H9 (cell line): ENCODE measurements at places on chromosomes 1 and 21. TPM values are rescaled to one million over a fixed set of nuclear protein-coding genes. Genes with fewer than 3 reads are reported as not detected.

DNA sequence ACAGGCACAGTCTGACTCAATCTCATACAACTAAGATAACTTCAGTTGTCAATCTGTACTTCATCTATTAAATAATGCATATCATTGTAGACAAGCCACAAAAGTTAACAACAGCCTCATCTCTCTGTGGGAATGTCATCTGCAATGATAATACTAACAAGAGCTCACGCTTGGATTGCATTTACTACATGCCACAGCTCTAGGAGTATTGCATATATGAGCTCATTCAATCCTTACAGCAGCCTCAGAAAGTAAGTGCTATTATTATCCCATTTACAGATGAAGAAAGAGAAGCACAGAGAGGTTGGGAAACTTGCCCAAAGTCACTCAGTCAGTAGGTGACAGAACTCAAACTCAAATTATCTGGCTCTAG lies 105.7 kb upstream of the GUCA2B start:
- H3K27ac ChIP-seq = no peak overlapping the region
- no peaks in the 10 kb centered on the region for H3K4me1 ChIP-seq
- DNase-seq = no peak
- no peaks in the 10 kb centered on the region for H3K27me3 ChIP-seq
- H3K36me3 ChIP-seq = no peaks in the 10 kb centered on the region
- no peak overlapping the region for H3K4me3 ChIP-seq

DNA sequence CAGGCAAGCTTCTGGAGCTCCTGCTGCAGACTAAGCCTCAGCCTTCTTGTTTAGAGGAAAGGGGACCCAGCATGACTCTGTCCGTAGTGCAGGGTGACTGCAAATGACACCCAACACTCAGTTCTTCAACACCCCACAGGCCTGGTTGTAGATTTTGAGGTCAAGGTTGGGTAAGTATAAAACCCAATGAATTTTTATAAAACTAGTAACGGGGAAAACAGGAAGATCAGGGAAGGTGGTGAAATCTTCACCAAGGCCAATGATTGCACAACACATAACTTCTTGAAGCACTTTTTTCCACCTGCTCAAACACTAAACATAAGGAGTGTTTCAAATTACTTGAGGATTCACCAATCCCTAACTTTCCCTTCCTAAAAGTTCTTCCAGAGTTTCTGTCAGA lies 89.4 kb upstream of the JAK1 start:
- DNase-seq = no peak
- no peak overlapping the region for H3K4me3 ChIP-seq
- no peaks in the 10 kb centered on the region for H3K4me1 ChIP-seq

- H3K4me1 ChIP-seq = no peaks in the 10 kb centered on the region
- H3K4me3 ChIP-seq = no peak overlapping the region
- no peak for DNase-seq
- H3K27ac ChIP-seq = no peak overlapping the region
Measured at GRCh38 chr21:38140207-38140903, 116.4 kb upstream of the KCNJ15 start.

Gene VHLL
- total RNA-seq = not detected in 2 replicates

GRCh38 chr1:100523038-100523652 lies 14.8 kb upstream of the GPR88 start:
- H3K4me1 ChIP-seq = no peaks in the 10 kb centered on the region
- H3K27me3 ChIP-seq = no peaks in the 10 kb centered on the region
- H3K4me3 ChIP-seq = no peak overlapping the region
- DNase-seq = no peak
- H3K36me3 ChIP-seq = no peaks in the 10 kb centered on the region
- no peak overlapping the region for H3K27ac ChIP-seq

DNA sequence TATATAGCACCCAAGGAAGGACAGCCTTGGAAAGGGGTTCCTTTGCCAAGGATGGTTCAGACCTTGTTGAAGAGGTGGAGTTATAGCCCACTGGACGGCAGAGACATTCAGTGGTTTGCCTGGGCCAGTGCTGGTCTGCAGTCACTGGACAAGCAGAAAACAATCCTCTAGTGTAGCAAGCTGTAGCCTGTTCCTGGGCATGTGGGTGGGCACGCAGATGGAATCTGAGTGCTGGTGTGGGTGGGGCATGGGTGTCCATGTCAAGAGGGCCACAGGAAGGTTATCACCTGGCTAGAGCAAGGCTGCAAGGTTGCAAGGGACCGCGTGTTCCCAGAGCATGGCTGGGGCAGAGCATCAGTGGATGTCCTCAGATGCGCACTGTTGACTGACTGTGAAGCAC lies 244.7 kb downstream of the PTPRU start:
- H3K4me1 ChIP-seq = no peaks in the 10 kb centered on the region
- no peak overlapping the region for H3K27ac ChIP-seq
- DNase-seq = no peak
- no peaks in the 10 kb centered on the region for H3K27me3 ChIP-seq

- no peak overlapping the region for H3K4me3 ChIP-seq
- DNase-seq = no peak
- peaks cover 17% of the 10 kb centered on the region for H3K4me1 ChIP-seq
- no peaks in the 10 kb centered on the region; the same call in none of the 2 replicates for H3K27me3 ChIP-seq
- H3K36me3 ChIP-seq = peaks cover 1% of the 10 kb centered on the region; the same call in 1 of the 3 replicates
Measured at GRCh38 chr1:38724160-38725131, 135.1 kb downstream of the RRAGC start.

Gene CNIH3
- total RNA-seq = 4.2 and 4.4 TPM in 2 replicates

- no peak for DNase-seq
- no peak overlapping the region for H3K4me3 ChIP-seq
- H3K4me1 ChIP-seq = peaks cover 4% of the 10 kb centered on the region; the same call in 1 of the 2 replicates
- H3K27ac ChIP-seq = no peak overlapping the region
- H3K27me3 ChIP-seq = no peaks in the 10 kb centered on the region
- no peaks in the 10 kb centered on the region for H3K36me3 ChIP-seq
Measured at GRCh38 chr1:19010503-19010902, 54.0 kb upstream of the IFFO2 start.

Gene ATP1A4
- 0.20 and 0.44 TPM in 2 replicates for total RNA-seq

DNA sequence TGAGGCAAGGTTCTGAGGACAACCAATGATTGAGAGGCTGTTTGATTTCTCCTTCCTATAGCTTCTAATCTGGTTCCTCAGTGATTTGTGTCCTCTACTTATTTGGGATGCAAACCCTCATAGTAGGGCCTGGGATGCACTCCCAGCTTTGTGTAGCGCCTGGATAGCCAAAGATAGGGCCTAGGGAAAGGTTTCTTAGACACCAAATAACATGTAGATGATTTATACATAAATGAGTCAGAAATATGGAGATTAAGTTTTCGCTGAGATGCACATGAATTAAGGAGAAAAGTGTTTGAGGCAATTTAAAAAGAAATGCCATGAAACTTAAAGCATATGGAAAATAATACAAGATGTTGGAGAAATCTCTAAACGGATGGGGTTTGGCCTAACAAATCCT lies 66.0 kb upstream of the LMO4 start:
- DNase-seq = no peak
- no peak overlapping the region for H3K27ac ChIP-seq
- no peaks in the 10 kb centered on the region for H3K27me3 ChIP-seq

Gene LCE1F
- total RNA-seq = not detected in 2 replicates

DNA sequence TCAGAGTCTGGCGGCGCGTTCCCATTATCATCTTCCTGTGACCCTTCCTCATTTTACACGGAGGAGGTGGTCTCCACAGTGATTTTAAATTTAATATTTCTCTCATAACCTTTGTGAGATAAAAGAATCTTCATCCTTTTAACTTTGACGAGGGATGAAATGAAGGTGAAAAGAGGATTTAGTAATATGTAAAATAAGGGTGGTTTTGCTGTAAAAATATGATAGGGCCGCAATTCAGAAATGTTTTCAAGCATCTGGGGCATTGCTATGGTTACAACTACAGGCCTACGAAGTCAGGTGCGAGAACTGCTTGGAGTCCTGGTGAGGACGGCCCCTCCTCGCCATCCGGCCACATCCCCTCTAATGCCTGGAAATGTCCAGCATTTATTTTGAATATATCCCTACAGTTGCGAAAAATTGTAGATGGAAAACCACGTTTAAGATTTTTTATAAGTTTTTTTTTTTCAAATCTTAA lies 422 bp upstream of the RSBN1 start:
- DNase-seq = no peak
- H3K27me3 ChIP-seq = no peaks in the 10 kb centered on the region
- H3K4me3 ChIP-seq = peak overlapping the region; percentile 99
- no peaks in the 10 kb centered on the region for H3K4me1 ChIP-seq
- peaks cover 6% of the 10 kb centered on the region for H3K36me3 ChIP-seq
- peak overlapping the region; percentile 10 for H3K27ac ChIP-seq

GRCh38 chr1:14304381-14304865 lies 294.1 kb upstream of the KAZN start:
- no peaks in the 10 kb centered on the region for H3K36me3 ChIP-seq
- H3K27me3 ChIP-seq = no peaks in the 10 kb centered on the region
- H3K27ac ChIP-seq = no peak overlapping the region
- H3K4me1 ChIP-seq = peaks cover 3% of the 10 kb centered on the region; the same call in 1 of the 2 replicates

GRCh38 chr1:78678324-78678723 lies 28.7 kb downstream of the IFI44 start:
- no peaks in the 10 kb centered on the region for H3K4me1 ChIP-seq
- H3K4me3 ChIP-seq = no peak overlapping the region
- H3K36me3 ChIP-seq = no peaks in the 10 kb centered on the region
- no peak for DNase-seq
- H3K27ac ChIP-seq = no peak overlapping the region

GRCh38 chr1:174689524-174689923 lies 241.8 kb downstream of the GPR52 start:
- no peak overlapping the region for H3K4me3 ChIP-seq
- H3K27me3 ChIP-seq = no peaks in the 10 kb centered on the region
- no peak overlapping the region for H3K27ac ChIP-seq
- no peak for DNase-seq

DNA sequence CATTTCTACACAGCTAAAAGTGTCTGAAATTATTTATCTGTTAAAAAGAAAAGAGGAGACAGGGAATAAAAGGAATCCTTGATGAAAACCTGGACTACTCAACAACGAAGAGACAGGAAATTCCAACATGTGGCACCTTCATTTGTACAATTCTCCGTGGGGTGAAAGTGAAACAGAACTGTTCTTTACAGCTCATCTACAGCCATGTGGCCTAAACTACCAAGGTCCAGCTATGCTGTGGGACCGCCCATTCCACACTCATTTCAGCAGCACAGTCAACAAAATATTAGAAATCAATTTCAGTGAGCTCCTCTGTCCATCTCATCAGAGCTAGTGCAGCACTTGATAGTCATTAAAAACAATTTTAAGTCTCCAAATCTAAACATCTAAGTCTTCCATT lies 44.0 kb downstream of the UBR4 start:
- H3K27me3 ChIP-seq = no peaks in the 10 kb centered on the region
- H3K4me3 ChIP-seq = no peak overlapping the region
- DNase-seq = no peak
- no peak overlapping the region for H3K27ac ChIP-seq
- H3K36me3 ChIP-seq = peaks cover 97% of the 10 kb centered on the region
- H3K4me1 ChIP-seq = no peaks in the 10 kb centered on the region

Gene OR6P1
- total RNA-seq = not detected in 2 replicates

DNA sequence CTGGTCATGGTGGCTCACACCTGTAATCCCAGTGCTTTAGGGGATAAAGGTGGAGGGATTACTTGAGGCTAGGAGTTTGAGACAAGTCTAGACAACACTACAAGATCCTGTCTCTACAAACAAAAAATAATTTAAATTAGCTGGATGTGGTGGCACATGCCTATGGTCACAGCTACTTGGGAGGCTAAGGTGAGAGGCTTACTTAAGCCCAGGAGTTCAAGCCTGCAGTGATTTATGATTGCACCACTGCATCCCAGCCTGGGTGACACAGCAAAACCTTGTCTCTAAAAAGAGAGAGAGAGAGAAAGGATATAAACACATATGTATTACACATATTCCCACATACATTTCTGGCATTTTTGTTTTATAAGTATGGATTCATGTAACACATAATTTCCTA lies 325.2 kb downstream of the DUSP10 start:
- H3K4me3 ChIP-seq = no peak overlapping the region
- no peaks in the 10 kb centered on the region for H3K27me3 ChIP-seq
- no peak overlapping the region for H3K27ac ChIP-seq
- no peaks in the 10 kb centered on the region; the same call in 1 of the 2 replicates for H3K4me1 ChIP-seq
- H3K36me3 ChIP-seq = no peaks in the 10 kb centered on the region

Gene OR2T35
- not detected in 2 replicates for total RNA-seq

Gene EXTL1
- 1.0 and 1.1 TPM in 2 replicates for total RNA-seq

- no peak overlapping the region for H3K27ac ChIP-seq
- no peaks in the 10 kb centered on the region for H3K27me3 ChIP-seq
- DNase-seq = no peak
- H3K4me3 ChIP-seq = no peak overlapping the region
- peaks cover 5% of the 10 kb centered on the region; the same call in 1 of the 2 replicates for H3K4me1 ChIP-seq
Measured at GRCh38 chr1:181134543-181135436, 46.3 kb downstream of the IER5 start.

Gene TESK2
- 6.2 and 7.2 TPM in 2 replicates for total RNA-seq

GRCh38 chr1:93629101-93630059 lies 52.3 kb downstream of the BCAR3 start:
- no peak for DNase-seq
- peaks cover 7% of the 10 kb centered on the region for H3K36me3 ChIP-seq
- no peaks in the 10 kb centered on the region for H3K27me3 ChIP-seq
- no peak overlapping the region for H3K4me3 ChIP-seq

GRCh38 chr21:34884346-34884929 lies 164.7 kb downstream of the RUNX1 start:
- H3K4me3 ChIP-seq = no peak overlapping the region
- H3K27me3 ChIP-seq = peaks cover 43% of the 10 kb centered on the region
- H3K4me1 ChIP-seq = no peaks in the 10 kb centered on the region

Gene SPRR1A
- total RNA-seq = not detected in 2 replicates

- peaks cover 5% of the 10 kb centered on the region; the same call in 1 of the 2 replicates for H3K4me1 ChIP-seq
- no peak for DNase-seq
- H3K27me3 ChIP-seq = no peaks in the 10 kb centered on the region
- H3K36me3 ChIP-seq = peaks cover 4% of the 10 kb centered on the region; the same call in 2 of the 3 replicates
- no peak overlapping the region for H3K27ac ChIP-seq
- H3K4me3 ChIP-seq = no peak overlapping the region
Measured at GRCh38 chr1:168321945-168322344, 41.3 kb downstream of the TBX19 start.

GRCh38 chr1:41462680-41463004 lies 21.8 kb downstream of the EDN2 start:
- H3K27me3 ChIP-seq = no peaks in the 10 kb centered on the region
- H3K4me3 ChIP-seq = no peak overlapping the region
- H3K4me1 ChIP-seq = no peaks in the 10 kb centered on the region
- DNase-seq = no peak

Gene UMODL1
- total RNA-seq = not detected in 2 replicates

- no peak for DNase-seq
- no peaks in the 10 kb centered on the region for H3K27me3 ChIP-seq
- H3K4me3 ChIP-seq = no peak overlapping the region
- peaks cover 9% of the 10 kb centered on the region for H3K4me1 ChIP-seq
Measured at GRCh38 chr1:96464522-96464921, 257.1 kb upstream of the PTBP2 start.
